Brain (organoid and tissue), 16 donors: ENCODE measurements at places on chromosomes 13 and 19.

GRCh38 chr19:16721051-16721450, 1.4 kb downstream of the NWD1 start:
- no peak for DNase-seq

GRCh38 chr13:27534108-27534980, 84.0 kb upstream of the MTIF3 start:
- no peak for DNase-seq

- no peak for DNase-seq
These were observed 218.7 kb downstream of the KCTD12 start for GRCh38 chr13:76667551-76667950.

- DNase-seq, result no peak
These were observed 575.8 kb downstream of the DACH1 start for GRCh38 chr13:71290963-71291841.

GRCh38 chr19:7910321-7911161, 4.1 kb upstream of the TGFBR3L start:
- DNase-seq, result no peak

- peak; percentile 3 for DNase-seq
These were observed 727.1 kb upstream of the KLHL1 start for GRCh38 chr13:70835371-70835770.

GRCh38 chr19:709196-709964, 645 bp downstream of the PALM start:
- no peak for DNase-seq

DNA sequence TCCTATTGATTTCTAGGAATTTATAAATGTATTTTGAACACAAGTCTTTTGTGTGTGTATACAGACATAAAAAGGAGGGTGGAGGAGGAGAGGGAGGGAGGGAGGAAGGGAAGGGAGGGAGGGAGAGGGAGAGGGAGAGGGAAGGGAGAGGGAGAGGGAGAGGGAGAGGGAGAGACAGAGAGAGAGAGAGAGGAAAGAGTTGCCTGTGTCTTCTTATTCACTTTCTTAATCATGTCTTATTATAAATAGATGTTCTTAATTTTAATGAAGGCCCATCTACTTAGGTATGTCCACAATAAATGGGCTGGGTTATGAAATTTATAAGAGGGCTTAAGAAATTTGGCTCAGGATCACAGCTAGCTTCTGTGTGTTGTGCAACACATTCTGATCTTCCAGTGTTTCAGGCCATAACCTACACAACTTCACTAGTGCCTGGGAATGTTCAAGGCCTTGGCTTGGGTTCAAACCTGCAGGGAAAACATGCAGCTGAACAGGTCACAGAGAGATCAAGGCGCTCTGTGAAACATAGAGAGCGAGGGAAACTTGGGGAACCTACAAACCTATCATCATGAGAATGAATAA, 39.3 kb downstream of the ZNF45 start:
- no peak for DNase-seq

- DNase-seq, result no peak
These were observed 897 bp downstream of the ETHE1 start for GRCh38 chr19:43525836-43526771.

DNA sequence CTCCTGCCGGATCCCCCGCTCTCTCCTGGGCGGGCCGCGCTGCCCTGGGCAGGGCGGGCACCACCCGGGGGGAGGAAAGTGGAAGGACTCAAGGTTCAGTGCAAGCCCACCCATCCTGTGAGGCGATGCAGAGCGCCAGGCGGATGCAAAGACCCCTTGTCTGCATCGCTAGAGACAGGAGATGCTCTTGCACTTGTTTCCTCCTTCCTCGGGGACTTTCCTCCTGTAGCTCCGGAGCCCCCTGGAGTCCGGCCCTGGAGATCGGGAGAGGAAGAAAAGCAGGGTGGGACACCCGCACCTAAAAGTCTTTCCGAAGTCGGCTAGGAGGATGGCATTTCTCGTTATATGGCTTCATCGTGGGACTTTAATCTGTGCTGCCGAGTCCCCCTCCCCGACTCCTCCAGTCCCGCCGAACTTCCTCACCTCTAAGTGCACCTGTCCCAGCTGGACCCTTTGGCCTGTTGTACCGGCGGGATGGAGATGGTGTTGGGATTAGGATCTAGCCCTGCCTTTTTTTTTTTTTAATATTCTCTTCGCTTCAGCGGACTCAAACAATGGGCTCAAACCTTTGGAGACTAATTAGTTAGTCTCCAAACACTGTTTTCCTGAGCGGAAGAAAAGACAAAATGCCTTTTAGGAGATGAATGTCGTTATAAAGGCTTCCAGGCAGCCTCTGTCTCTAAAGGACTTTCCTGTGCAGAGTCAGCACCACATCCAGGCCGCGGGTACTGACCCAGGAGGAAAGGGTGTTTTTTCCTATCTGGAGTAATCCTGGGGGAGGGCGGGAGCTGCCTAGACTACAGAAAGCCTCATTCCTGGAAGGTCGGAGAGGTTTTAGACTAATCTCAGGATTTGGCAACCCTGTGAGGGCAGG, 725 bp downstream of the FAM124A start:
- DNase-seq, result peak; percentile 74

DNA sequence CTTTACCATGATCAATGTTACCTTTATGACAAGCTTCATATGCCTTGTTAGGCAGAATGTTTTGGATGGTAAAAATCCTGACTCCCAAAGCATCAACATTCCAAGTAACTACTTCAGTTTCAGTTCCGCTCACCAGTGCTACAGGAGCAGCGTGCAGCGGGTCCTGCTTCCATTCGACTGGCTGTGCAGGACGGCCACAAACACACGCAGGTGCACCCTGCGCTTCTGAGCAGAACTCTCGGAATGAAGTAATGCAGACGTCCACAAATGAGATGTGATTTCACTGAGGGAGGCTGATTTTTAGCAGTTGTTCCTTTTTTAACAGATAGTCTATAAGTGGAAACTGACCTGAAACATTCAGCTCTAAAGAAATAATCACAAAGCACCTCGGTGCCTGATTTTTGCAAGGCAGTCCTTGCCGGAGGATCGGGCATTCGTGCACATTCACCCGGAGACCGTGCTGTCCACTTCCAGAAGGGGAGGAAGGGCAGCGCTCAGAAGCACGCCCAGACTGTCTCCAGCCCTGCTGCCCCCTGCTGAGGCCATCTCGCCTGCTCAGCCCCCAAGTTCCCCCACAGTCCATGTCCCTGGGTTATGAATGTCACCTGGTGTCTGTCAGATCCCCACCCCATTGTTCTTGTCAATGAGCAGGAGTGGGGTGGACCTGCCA, 85.8 kb downstream of the RAB20 start:
- DNase-seq, result no peak

DNA sequence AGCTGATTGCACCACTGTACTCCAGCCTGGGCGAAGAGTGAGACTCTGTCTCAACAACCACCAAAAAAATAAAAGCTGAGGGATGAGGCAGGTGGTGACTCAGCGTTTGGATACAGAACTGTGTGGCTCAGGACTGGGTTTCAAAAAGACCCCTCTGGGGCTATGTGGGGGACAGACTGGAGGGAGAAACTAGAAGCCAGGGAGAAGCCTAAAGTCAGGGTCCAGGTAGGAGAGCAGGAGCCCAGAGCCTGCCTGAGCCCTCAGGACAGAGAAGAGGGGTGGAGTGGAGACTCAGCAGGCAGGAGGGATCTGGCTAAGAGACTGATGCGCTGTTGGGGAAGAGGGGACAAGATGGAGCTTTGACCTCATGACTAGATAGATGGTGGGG, 1.8 kb upstream of the CD37 start:
- DNase-seq, result no peak

DNA sequence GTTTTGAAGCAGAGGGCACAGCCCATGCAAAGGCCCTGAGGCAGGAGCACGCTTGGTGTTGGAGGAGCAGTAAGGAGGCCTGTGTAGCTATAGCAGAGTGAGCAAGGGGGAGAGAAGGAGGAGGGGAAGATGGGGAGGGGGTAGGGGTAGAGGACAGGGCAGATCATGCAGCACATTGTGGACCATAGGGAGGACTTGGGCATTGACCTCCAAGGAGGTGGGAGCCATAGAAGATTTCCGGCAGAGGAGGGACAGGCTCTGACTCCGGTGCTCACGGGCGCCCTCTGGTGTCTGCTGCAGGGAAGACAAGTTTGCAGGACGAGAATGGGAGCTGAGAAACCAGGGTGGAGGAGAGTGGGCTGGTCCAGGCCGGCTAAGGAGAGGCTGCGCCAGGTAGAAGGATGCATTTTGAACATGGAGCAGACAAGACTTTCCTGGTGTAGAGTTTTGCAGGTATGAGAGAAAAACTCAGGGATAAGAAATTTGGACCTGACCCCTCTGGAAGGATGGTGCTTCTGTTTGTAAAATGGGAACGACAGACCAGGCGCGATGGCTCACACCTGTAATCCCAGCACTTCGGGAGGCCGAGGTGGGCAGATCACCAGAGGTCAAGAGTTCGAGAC, 13.7 kb upstream of the CREB3L3 start:
- no peak for DNase-seq

DNA sequence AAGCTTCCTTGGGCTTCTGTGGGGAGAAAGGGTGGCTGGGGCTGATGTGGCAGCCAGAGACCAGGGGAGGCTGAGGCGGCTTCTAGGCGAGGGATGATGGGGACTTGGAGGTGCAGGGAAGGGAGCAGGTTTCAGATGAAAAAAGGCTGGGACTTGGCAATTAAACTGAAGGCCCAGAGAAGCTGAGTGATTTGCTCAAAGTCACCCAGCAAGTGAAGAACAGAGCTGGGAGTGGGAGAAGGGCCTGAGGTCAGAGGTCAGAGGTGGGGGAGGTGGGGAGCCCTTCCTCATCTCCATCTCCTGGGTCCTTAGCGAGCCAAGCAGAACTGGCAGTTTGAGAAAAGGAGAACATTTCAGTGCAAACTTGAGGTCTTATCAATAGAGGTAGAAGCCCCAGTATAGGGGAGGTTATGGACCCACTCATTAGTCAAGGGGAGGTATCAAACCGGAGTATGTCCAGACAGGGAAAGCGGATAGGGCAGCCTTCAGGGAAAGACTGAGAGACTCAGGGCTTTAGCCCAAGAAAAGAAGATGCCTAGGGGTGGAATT, 49.6 kb upstream of the NFIC start:
- DNase-seq, result no peak

DNA sequence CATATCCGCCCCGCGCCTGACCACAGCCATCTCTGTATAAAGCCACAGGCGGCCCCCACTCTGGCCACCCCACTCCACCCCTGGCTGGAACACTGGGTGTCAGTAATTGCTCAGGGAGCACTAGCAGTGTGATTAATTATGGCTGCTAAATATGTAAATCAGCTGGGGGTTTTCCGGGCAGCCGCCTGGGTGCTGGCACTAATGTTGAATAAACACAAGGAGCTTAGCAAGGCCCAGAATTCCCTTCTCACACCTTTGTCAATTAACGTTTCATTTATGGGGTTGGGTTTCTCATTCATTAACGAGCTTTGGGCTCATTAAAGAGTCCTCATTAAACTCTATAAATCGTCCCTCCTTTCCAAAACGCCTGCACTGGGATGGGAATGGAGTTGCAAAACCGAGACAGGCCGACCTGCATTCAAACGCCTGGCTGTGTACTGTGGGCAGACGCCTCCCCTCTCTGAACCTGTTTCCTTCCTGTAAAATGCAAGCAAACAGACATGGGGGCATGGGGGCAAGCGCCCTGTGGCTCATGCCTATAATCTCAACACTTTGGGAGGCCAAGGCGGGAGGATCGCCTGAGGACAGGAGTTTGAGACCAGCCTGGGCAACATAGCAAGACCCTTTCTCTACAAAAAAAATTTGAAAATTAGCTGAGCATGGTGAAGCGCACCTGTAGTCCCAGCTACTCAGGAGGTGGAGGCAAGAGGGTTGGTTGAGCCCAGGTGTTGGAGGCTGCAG, 17.7 kb upstream of the OLFM2 start:
- peak; percentile 54 for DNase-seq

GRCh38 chr13:48505597-48506091, 27.2 kb downstream of the RCBTB2 start:
- no peak for DNase-seq

DNA sequence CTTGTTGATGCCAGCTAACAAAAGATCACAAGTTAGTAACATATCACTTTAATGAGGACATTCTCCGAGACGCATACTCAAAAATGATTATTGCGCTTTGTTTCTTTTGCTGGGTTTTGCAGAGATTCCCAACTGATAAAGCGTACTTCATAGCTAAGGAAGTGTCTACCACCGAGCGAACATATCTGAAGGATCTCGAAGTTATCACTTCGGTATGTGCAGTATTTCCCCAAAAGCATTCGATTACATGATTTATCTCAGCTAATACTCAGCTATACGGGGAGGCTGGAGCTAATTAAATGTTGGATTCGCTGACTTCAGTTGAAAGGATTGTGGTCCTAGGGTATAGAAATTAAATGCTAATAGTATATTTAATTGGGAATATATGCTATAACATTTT, 166.3 kb downstream of the STK24 start:
- DNase-seq, result no peak

DNA sequence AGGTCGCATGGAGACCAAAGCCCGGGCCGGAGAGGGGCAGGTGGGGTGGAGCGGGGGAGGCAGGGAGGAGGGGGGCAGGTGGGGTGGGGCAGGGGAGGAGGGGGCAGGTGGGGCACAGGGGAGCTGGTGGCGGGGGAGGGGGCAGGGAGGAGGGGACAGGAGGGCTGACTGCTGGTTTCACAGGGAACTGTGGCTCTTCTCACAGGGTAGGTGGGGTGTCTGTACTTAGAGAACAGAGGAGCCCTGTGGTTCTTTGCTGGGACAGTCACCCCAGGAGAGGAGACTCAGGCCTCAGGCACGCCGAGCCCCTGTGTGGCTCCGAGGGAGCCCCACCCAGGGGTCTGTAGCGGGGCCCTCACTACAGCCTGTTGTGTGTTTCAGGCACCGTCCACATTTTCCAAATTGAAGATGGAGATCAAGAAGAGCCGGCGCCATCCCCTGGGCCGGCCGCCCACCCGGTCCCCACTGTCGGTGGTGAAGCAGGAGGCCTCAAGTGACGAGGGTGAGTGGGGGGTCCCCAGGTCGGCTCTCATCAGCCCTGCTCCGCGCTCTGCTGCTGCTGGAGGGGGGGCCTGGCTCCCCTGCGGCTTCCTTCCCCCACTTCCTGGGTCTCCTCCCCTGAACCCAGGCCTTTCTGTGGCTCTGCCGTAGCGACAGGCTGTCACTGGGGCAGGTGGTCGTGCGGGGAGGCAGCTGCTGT, 162.7 kb downstream of the KDM4B start:
- no peak for DNase-seq

- DNase-seq, result peak; percentile 56
These were observed 632.8 kb upstream of the KLF12 start for GRCh38 chr13:74767050-74767449.

GRCh38 chr13:100330662-100331061, 241.8 kb downstream of the PCCA start:
- DNase-seq, result no peak

- DNase-seq, result no peak
These were observed 106.8 kb downstream of the DHRS12 start for GRCh38 chr13:51697181-51697580.

- DNase-seq, result peak; percentile 91
These were observed 15.4 kb upstream of the AP1M2 start for GRCh38 chr19:10602330-10603083.

DNA sequence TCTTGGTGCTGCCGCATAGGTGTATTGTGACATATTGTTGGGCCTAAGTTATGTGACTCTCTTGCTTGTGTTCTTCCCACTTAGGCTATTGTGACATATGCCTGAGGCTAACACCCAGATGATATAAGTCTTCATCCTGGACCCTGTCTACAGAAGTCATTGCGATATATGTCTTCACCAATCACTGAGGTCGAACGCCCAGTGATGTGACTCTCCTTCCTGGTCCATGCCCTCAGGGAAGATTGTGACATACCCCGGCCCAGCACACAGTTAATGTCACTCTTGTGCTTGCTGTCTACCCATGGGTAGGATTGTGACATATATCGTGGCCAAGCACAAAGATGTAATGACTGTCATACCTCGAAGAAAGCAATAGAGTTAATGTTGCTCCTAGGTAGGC, 16.9 kb upstream of the ZNF730 start:
- DNase-seq, result no peak
